NCI-H1105 treated with DMSO at 0.1 percent for 48 hours (cell line): ENCODE measurements at places on chromosomes 2 and 18.

GRCh38 chr2:237230355-237230754 is 144.7 kb downstream of the COPS8 start:
- no peak for DNase-seq

DNA sequence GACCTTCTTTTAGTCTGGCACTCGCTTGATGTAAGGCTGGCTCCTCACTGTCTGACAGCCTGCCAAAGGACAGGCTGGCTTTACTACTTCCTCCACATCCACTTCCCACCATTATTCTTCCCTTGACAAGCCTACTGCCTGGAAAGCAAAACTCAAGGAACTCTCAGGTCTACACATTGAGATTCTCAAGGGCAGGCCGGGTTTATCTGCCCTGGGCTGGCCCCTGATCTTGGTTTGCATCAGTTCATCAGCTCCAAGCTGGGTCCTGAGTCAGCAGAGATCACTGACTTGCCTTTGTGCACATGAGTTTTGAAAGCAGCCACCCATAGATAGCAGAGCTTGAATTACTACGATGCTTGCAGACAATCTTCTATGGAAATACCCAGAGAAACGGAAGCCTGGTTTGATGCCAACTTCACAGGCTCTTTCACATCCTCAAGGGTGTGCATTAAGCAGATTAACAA is 53.9 kb downstream of the KCTD18 start:
- DNase-seq, result no peak

- no peak for DNase-seq
Measured at GRCh38 chr18:71842666-71843065, 701.5 kb downstream of the CBLN2 start.

DNA sequence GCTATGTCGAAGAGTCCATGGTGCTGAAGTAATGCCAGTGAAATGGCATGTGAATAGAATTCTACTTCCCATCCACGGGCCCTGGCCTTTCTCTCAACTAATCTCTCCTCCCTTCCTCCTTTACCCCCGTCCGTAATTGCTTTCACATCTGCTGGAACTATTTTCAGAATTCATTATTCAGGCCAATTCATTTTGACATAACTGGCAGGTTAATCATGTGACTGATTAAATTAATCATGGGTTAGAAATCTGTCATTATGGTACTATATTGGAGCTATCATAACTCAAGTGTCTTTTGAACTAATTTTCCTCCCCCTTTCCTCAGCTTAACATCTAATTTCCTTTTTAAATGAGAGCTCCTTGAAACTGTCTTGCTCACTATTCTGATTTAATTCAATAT is 66.9 kb downstream of the ZDBF2 start:
- DNase-seq, result no peak

DNA sequence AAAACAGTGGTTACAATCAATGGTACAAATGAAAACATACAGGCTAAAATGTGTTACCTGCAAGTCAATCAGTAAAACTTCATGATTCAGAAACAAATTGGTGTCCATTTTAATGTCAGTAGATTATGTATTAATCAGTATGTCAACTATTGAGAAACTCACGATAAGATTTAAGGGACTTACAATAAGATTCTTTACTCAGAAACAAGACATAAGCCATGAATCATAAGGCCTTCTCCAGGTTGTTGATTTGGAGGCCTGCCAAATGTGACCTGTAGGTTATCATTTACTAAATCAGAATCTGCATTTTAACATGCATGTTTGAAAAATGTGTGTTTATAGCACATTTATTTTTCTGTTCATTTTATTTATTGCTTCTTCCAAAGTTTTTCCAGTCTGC is 623.1 kb downstream of the CCDC85A start:
- DNase-seq, result no peak

DNA sequence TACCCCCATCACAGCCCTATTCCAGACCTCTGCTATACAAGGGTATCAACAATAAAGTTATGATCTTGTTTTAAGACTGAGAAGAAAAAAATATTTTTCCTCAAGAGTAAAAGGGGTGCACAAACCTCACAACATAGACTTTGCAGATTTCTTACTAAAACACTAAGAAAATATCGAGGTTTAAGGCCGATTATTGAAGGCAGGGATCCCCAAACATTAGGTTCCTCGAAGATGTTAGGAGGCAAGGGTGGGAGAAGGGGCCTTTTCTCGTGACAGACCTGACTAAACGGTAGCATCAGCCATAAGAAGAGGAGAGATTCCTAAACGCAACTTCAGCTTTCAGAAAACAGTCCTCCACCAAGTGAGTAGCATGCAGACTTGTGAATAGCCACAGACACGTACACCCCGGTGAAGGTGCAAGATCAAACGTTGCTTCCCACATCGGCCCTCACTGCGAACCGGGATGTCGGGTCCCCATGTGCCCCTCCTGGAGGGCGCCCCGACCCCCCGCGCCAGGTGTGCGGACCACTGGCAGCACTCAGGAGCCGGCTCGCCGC is 678 bp downstream of the PIAS2 start:
- DNase-seq, result peak; percentile 56
